Kidney tubule cell (primary cell): ENCODE measurements at places on chromosomes 1 and 21.

- peak; percentile 86 for DNase-seq
These were observed 77.0 kb upstream of the C1orf105 start for GRCh38 chr1:172343240-172344160.

DNA sequence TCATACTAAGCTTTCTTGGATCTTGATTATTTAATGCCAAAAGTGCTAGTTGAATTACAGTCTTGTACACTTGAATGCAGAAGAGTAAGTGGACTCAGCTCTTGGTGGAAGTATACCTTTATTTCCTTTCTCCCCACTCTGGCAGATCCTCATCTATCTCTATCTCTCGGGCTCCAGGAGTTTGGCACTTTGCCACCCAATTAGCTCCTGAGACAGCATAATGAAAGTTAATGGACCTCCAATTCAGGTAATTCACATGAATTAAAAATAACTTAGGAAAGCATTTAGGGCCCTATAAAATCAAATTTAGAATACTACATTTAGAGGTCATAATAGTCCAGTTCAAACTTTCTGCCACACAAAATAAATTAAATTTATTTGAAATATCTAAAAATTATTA lies 67.4 kb downstream of the OLFM3 start:
- no peak for DNase-seq

- DNase-seq = no peak
These were observed 27.2 kb downstream of the PROK1 start for GRCh38 chr1:110477967-110478640.

DNA sequence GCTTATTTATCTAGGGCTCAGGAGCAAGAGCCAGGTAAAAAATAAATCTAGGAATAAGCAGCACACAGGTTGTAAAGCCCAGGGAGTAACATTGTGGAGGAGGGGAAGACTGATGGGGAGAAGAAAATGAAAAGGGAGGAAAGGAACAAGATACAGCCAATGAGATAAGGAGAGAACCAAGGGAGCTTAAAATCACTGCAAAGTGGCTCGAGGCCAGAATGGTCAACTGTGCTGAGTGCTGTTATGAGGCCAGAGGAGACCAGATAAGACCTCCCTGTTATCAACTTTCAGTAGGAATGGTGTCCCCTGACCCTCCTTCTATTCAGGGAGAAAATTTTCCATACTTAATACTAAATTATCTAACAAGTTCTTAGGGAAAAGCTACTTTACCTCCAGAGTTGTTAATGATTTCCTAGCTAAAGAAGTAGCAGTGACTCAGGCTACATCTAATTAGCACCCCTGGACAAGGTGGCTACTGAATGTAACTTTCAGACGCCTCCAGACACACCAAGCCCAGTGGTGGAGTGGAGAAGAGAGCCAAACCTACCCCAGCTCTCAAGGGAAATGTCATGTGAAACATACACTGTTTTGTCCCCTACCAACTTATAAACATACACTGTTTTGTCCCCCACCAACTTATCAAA lies 25.5 kb downstream of the ENAH start:
- peak; percentile 55 for DNase-seq

DNA sequence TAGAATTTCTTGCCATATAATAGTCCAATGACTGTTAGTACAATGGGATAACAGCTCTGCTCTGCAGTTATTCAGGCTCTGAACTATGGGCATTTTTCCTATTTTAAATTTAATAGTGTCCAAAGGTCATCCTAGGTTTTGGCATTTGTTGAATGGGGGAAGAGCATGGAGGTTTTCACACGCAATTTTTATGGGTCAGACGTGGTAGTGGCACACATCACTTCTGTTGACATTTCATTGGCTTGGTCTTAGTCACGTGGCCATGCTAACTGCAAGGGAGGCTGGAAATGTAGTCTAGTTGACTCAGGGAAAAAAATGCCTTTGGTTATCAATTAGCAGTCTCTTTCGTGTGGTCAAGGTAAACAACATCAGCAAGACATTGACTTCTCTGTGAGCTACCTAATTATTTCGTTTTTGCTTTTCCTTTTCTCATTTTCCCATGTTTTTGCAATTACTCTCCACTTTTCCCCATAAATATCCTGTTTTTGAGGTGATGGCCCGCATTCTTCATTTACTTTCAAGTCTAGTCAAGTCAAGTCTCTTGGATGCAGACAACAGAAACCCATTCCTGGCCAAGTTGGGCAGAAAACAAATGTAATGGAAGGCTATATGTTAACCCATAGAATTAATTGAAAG lies 82.8 kb downstream of the DYRK1A start:
- DNase-seq = no peak
